ENCODE measurements at places on chromosomes 2 and 18.

GRCh38 chr18:61831071-61831470, 61.7 kb downstream of the RNF152 start:
- DNase-seq, result no peak

DNA sequence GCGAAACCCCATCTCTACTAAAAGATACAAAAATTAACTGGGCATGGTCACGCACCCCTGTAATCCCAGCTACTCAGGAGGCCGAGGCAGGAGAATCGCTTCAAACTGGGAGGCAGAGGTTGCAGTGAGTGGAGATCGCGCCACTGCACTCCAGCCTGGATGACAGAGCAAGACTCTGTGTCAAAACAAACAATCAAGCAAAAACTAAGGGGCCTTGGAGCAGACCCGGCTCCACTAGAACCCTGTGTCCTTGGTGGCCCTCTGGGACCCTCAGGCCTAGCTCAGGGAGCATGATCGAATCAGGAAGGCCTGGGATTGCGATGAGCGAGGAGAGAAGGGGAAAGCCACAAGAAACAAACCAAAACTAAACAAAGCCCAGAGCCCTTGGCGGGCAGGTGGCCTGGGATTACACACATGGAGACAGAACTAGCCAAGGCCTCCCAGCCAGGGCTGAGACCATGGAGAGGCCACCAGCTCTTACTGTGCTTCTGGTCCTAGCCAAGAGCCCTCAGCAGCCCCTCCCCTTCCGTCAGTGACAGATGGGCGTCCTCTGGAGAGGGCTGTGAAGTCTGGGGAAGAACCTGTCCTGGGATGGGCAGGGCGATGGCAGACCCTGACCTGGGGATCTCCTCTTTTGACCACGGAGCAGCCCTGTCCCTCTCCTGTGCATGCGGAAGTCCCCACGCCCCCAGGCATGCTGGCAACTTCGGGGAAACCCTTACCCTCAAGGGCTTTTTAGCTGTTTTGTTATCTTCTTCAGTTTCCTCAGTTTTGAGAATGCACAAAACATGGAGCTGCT, 27.4 kb upstream of the CATIP start:
- DNase-seq, result no peak

GRCh38 chr2:150824118-150824517, 336.7 kb upstream of the RND3 start:
- no peak for DNase-seq

DNA sequence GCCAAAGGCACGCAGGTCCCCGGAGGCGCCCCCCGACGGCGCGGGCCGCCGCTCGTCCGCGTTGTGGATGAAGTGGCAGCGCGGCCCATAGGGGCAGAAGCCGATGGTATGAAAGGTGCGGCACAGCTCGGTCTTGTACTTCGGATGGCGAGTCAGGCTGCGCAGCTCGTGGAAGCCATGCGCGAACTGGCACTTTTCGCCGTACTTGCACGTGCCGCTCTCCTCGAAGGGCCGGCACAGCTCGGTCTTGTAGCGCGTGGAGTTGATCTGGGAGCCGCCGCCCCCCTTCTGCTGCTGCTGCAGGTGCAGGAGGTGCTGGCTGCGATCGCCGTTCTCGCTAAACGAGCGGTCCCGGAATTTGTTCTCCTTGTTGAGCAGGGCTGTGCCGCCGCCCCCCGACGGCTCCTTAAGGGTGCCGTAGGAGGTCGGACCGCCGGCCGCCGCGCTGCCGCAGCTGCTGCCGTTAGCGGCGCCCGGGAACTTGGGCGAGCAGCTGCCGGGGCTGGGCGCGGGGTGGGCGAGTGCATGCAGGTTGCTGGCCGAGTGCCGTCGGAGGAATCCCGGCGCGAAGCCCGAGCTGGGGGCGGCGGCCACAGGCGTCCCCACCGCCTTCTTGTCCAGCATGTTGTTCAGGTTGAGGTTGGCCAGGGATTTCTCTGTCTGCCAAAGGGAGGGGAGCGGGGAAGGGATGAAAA, 1.2 kb downstream of the ZFP36L2 start:
- DNase-seq, result no peak

- no peak for DNase-seq
Observed at GRCh38 chr2:110969696-110970095, 151.0 kb upstream of the BCL2L11 start.

GRCh38 chr2:164662066-164662465, 40.8 kb upstream of the GRB14 start:
- no peak for DNase-seq

DNA sequence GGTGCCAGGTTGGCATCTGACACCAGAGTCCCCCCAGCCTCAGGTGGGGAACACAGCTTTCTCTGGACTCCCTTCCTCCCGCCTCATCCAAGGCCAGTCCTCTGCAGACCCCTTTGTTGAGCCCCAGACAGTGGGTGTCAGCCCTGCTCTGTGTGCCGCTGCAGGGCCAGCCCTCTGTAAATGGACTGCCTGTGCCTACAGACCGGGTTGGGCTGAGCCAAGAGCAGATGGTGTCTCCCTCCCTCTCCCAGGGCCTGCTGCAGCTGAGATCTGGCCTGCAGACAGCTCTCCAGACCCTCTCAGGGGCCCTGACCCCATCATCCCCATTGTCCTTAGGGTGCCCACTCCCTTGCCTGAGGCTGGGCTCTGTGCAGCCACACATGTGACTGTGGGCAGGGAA, 160.8 kb downstream of the KLHL29 start:
- no peak for DNase-seq

GRCh38 chr2:240730501-240731177, 39.0 kb downstream of the AQP12A start:
- no peak for DNase-seq

GRCh38 chr18:34828093-34828492, 118.0 kb downstream of the DTNA start:
- no peak for DNase-seq

DNA sequence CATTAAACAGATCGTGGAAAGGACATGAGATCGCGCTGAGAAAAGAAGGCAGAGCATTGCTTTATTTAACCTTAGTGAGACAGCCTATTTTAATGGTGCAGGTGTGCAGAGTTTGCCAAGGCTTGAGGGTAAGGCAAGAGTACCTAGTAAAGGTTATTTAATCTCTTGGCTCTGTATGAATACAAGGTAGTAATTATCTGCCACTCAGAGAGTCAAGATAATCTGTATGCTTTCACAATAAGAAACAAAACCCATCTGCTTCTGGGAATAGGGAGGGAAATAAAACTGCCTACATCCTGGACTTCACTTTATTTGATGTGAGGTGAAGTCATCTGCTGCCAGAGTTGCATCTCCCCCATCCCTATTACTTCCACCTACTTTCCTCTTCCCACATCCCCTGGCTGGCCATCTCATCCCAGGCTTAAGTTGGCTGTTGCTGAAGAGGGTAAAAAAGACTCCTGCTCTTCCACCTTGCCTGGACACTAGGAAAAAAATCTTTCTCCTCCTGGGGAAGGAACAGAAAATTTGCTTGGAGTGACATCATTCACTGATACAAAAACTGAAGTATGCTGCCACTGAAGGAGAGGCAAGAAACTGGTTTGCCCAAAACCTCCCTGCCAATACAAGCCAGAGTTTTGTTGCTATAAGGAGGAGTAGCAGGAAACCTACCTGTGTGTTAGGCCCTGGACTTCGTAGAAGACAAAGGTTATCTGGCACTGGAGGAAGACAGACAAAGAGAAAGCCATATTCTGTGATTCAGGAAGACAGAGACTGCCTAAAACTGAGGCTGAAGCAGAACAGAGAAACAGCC, 35.8 kb upstream of the ARHGAP25 start:
- DNase-seq, result no peak

DNA sequence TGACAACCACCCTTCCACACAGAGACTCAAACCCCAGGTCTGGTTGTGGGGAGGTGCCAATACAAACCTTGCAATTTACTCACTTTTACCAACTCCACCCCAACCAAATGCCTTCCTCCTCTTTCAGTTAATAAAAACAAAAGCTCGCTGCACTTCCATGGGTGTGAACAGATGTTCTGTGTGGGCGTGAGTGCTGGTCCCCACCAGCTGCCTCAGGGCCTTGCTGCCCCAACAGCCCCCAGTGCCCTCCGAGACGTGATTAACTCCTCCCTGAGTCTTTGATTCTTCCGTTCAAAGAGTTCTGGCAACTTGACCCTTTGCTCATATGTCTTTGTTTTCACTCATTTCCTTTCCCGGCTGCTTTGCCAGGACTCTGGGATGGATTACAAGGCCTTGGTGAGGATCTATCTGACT, 258.9 kb upstream of the CXCR4 start:
- peak; percentile 25 for DNase-seq

DNA sequence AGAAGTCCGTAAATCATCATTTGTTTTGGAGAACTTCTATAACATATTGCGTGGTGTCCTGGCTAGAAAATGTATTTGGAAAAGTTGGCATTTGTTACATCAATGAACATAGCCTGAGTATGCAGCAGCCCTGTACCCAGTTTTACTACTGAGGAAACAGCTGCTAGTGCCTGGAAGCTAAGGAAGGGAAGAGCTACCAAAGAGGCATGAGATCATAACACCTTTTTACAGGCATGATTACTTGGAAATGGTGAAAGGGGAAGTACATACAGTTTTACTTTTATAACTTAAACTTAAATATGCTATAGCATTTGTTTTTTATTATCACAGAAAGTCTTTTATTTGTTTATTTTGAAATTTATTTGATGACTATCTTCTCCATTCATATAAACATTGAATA, 128.4 kb upstream of the MC4R start:
- DNase-seq, result peak; percentile 3

- no peak for DNase-seq
Observed at GRCh38 chr18:59380706-59381105, 21.6 kb upstream of the LMAN1 start.

DNA sequence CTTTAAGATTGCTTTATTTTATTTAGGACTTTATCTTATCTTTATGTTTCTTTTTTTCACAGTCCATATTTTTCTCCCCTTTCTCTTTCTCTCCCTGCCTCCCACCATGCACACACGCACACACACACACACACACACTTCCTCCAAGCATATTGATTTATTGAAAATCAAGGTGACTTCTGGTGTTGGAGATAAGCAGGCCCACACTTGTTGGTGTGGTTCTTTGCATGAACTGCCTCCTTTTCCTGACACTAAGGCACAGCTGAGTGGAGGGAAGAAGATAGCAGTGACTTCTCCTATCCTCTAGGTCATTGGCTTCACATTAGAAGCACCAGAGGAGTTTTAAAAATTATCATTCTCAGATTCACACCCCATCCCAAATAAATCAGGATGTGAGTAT, 18.0 kb downstream of the TBR1 start:
- DNase-seq, result no peak

DNA sequence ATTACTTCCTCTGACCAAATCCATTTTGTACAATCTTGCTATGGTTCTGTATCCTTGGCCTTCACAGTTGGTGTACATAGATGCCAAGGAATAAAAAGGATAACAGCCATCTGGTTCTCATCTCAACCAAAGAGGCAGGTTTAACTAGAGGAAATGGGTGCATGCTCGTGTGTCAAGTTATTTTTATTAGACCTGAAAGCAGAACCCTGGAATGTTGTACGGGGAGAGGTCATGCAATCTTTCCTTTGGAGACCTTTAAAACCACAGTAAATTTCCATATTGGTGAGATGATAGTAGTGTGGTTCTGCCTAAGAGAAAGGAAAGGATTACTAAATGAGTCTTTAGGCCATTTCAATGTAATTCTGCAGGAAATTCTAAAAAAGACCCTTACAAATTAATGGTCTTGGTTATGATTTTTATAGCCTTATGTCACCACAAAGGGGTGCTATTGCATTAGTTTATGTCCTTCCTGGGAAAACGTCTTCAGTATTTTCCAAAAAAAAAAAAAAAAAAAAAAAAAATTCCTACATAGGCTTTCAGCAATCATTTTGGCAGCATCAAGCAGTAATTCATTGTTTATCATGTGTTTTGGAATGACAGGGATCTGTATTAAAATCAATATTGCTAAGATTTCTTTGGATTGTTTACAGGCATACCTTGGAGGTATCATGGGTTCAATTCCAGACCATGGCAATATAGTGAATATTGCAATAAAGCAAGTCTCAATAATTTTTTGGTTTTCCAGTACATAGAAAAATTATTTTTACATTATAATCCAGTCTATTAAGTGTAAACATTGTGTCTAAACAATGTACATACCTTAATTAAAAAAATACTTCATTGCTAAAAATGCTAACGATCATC, 270.8 kb downstream of the NYAP2 start:
- DNase-seq, result peak; percentile 62

DNA sequence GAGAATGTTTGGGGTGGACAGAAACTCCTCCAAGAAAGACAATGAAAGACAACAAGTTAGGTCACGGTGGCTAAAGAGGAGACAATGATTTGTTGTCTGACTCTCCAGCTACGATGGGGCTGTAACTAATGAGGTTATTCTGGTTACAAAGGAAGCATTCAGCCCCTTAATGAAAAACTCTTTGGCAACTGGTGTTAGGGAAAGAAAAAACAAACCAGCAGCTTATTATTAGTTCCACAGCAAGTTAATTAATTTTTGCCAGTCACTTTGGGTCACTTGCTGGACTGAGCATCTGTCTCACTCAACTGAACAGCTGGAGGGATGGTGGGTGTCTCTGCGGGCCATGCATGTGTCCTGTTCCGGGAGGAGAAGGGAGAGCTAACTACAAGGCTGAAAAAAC, 263.7 kb downstream of the ALK start:
- no peak for DNase-seq

- DNase-seq, result no peak
Observed at GRCh38 chr2:70477441-70477844, 76.2 kb downstream of the TGFA start.

GRCh38 chr2:79670198-79670597, 157.3 kb downstream of the CTNNA2 start:
- DNase-seq, result peak; percentile 18

DNA sequence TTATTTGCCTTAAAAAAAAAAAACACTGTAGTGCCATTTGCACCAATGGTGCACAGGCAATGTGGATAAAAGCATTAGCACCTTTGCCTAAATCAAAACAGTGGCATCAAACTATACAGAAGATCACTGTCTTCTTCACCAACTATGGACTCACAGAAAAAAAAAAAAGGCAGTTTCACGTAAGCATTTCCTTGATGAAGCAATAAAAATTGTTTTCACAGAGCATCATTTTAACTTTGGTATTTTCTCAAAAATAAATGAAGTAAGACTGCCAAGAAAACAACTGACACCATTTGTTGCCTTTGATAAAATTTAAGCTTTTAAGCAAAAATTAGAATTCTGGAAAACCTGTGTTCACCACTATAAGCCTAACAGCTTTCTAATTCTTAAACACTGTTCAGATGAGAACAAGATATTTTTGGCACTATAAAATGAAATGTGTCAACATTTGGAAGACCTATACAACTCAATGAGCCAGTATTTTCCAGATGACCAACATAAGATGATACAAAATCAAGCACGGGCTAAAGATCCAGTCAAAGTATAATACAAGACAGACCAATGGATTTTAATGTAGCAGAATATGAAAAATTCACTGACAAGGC, 21.1 kb downstream of the METTL8 start:
- no peak for DNase-seq

DNA sequence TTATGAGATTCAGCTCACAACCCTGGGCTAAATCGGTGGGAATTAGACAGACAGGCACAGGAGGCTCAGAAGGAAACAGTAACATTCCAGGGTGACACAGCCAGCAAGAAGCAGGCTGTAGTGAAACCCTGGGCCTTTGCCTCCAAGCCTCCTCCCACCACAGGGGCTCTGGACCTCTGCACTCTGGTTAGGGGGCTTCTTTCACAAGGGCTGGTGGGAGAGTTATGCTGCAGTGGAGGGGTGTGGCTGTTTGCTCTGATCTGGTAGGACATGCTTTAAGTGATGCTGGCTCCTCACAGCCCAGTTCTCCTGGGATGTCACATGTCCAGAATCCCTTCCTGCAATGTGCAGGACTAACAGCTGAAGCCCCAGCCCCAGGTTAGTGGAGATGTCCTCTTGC, 109.9 kb downstream of the TGFA start:
- no peak for DNase-seq
